ENCODE measurements at places on chromosomes 4 and X. TPM values are rescaled to one million over a fixed set of nuclear protein-coding genes. Genes with fewer than 3 reads are reported as not detected.

DNA sequence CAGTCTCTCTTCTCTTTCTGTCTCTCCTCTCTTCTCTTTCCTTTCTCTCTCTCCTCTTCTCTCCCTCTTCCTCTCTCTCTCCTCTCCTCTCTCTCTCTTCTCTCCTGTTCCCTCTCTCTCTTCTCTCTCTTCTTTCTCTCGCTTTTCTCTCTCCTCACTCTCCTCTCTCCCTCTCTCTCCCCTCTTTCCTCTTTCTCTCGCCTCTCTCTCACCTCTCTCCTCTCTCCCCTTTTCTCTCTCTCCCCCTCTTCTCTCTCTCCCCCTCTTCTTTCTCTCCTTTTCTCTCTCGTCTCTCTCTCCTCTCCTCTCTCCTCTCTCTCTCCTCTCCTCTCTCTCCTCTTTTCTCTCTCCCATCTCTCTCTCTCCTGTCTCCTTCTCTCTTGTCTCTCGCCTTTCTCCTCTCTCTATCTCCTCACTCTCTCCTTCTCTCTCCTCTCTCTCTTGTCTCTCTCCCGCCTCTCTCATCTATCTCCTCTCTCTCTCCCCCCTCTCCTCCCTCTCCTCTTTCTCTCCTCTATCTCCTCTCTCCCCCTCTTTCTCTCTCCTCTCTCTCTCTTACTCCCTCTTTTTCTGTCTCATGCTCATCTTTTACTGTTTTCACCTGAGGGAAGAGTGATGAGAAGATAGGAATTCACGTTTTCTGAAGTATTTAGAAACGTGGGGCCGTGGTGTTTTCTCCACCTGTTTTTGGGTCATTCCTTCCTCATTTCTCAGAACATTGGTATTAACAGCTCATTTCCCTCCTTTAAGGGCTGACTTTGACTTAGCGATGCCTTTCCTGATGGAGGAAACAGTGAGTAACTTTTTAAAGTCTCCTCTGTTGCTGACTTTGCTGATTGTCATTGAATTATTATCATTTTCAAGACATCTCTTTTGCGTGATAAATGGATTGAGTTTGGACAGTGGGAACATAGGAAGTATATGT lies 80.6 kb upstream of the CD99 start:
- peaks cover 22% of the 10 kb centered on the region for H3K4me1 ChIP-seq
- no peak for DNase-seq
- peaks cover 10% of the 10 kb centered on the region for H3K27me3 ChIP-seq
- H3K27ac ChIP-seq: no peak overlapping the region
- peak overlapping the region; percentile 92 for H3K4me3 ChIP-seq

GRCh38 chr4:70183168-70183939 lies 12.2 kb upstream of the ODAM start:
- peak; percentile 42 for DNase-seq
- no peaks in the 10 kb centered on the region for H3K4me1 ChIP-seq
- no peak overlapping the region for H3K27ac ChIP-seq
- no peaks in the 10 kb centered on the region for H3K36me3 ChIP-seq
- no peak overlapping the region for H3K4me3 ChIP-seq

DNA sequence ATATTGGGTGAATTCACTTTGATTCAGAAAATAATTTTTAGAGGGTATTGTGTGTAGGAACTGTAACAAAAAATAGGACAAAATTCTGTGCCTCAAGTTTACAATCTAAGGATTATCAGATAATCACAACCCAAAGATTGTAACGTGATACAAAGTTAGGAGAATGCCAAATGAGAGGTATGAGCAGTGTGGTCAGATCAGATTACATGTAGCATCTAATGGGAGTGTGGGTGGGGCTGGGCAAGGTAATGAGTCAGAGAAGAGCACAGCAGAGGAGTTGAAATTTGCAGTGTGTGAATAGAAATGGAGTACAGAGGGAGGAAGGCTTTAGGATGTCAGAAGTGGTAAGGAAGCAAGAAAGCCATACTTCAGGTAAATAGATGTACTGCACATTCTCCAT lies 103.4 kb upstream of the TEX13A start:
- H3K27me3 ChIP-seq: no peaks in the 10 kb centered on the region
- no peak for DNase-seq
- H3K4me1 ChIP-seq: no peaks in the 10 kb centered on the region
- peaks cover 9% of the 10 kb centered on the region for H3K36me3 ChIP-seq
- no peak overlapping the region for H3K4me3 ChIP-seq

Gene CYSLTR1
- 0.13 TPM for total RNA-seq

GRCh38 chr4:127783026-127783769 lies 1.1 kb downstream of the HSPA4L start:
- H3K4me1 ChIP-seq: peaks cover 6% of the 10 kb centered on the region
- H3K36me3 ChIP-seq: no peaks in the 10 kb centered on the region
- peaks cover 3% of the 10 kb centered on the region for H3K27me3 ChIP-seq
- no peak overlapping the region for H3K27ac ChIP-seq
- DNase-seq: peak; percentile 29

GRCh38 chr4:81405900-81406401 lies 65.8 kb downstream of the RASGEF1B start:
- no peaks in the 10 kb centered on the region for H3K36me3 ChIP-seq
- H3K4me3 ChIP-seq: no peak overlapping the region
- no peak overlapping the region for H3K27ac ChIP-seq
- peaks cover 21% of the 10 kb centered on the region for H3K4me1 ChIP-seq

Gene DGKK
- 0.49 TPM for total RNA-seq

DNA sequence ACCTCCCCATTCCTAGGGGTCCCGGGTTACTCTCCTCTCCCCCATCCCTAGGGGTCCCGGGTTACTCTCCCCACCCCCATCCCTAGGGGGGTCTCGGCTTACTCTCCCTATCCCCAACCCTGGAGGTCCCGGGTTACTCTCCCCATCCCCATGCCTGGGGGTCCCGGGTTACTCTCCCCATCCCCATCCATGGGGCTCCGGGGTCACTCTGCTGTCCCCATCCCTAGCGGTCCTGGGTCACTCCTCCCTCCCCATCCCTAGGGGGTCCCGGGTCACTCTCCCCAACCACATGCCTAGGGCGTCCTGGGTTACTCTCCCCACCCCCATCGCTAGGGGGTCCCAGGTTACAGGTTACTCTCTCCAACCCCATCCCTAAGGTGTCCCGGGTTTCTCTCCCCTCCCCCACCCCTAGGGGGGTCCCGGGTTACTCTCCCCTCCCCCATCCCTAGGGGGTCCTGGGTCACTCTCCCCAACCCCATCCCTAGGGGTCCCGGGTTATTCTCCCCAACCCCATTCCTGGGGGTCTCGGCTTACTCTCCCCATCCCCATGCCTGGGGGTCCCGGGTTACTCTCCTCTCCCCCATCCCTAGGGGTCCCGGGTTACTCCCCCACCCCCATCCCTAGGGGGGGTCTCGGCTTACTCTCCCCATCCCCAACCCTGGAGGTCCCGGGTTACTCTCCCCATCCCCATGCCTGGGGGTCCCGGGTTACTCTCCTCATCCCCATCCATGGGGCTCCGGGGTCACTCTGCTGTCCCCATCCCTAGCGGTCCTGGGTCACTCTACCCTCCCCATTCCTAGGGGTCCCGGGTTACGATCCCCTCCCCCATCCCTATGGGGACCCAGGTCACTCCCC lies 821 bp downstream of the ASMTL start:
- H3K27ac ChIP-seq: no peak overlapping the region
- H3K36me3 ChIP-seq: peaks cover 33% of the 10 kb centered on the region
- H3K4me3 ChIP-seq: peak overlapping the region; percentile 85
- peaks cover 18% of the 10 kb centered on the region for H3K27me3 ChIP-seq
- DNase-seq: peak; percentile 30

DNA sequence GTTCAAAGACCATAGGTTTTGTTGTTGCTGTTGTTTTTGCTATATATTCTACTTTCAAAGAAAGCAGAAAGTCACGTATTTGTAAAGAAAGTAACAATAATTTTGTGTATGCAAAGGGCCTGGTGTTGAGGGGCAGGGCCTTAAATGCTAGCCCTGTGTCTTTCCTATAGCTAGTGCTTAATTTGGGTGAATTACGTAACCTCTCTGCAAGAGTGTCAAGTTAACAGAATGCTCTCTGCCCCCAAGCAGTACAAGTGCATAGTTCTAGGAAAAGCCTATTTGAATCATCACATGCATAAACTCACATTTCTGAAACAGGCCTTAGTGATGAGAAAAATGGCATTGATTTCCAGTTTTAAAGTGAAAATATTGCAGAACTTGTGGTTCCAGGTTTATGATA lies 663.6 kb downstream of the STIM2 start:
- no peaks in the 10 kb centered on the region for H3K4me1 ChIP-seq
- no peak for DNase-seq
- no peaks in the 10 kb centered on the region for H3K36me3 ChIP-seq
- no peak overlapping the region for H3K27ac ChIP-seq
- no peak overlapping the region for H3K4me3 ChIP-seq

Gene CT45A3
- not detected for total RNA-seq

DNA sequence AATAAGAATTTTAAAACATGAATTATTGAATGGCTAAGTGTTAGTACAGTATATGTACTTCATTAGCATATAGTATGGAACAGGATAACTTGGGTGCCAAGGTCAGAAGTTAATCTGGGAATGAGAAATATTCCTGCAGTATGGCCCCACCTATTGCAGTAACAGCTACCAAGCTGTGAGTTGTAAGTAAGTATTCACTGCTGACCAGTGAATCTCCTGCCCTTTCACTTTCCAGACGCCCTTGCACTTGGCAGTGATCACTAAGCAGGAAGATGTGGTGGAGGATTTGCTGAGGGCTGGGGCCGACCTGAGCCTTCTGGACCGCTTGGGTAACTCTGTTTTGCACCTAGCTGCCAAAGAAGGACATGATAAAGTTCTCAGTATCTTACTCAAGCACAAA lies 105.1 kb downstream of the NFKB1 start:
- H3K27me3 ChIP-seq: no peaks in the 10 kb centered on the region
- peaks cover 2% of the 10 kb centered on the region for H3K4me1 ChIP-seq
- peaks cover 45% of the 10 kb centered on the region for H3K36me3 ChIP-seq
- DNase-seq: no peak
- H3K4me3 ChIP-seq: no peak overlapping the region

DNA sequence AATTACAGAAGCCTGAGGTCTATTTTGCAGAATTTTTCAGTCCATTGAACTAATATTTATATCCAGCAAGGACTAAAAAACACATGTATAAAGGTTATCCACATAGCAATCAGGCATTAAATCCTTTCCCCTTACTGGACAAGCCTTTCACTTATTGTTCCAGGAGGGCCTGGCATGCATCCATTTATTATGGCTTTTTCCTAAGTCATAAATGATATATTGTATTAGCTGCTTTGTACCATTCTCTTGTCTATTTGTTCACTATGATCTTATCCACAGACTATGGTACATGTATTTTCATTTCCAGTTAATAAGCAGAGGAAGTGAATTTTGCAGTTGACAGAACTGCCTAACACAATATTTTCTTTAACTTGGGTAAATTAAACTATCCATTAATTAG lies 105.4 kb upstream of the ANK2 start:
- DNase-seq: no peak
- H3K27ac ChIP-seq: no peak overlapping the region
- H3K4me1 ChIP-seq: no peaks in the 10 kb centered on the region
- H3K27me3 ChIP-seq: no peaks in the 10 kb centered on the region

Gene TNMD
- not detected for total RNA-seq

- H3K27ac ChIP-seq: no peak overlapping the region
- H3K4me1 ChIP-seq: peaks cover 23% of the 10 kb centered on the region
- no peaks in the 10 kb centered on the region for H3K36me3 ChIP-seq
- H3K4me3 ChIP-seq: no peak overlapping the region
These were observed 25.8 kb downstream of the USP9X start for GRCh38 chrX:41110801-41111625.

- peaks cover 6% of the 10 kb centered on the region for H3K27me3 ChIP-seq
- DNase-seq: no peak
- no peak overlapping the region for H3K27ac ChIP-seq
- H3K4me1 ChIP-seq: peaks cover 14% of the 10 kb centered on the region
These were observed 10.0 kb upstream of the ELF4 start for GRCh38 chrX:130120321-130120731.

GRCh38 chrX:69082753-69083150 lies 82.5 kb downstream of the PJA1 start:
- H3K4me3 ChIP-seq: no peak overlapping the region
- DNase-seq: no peak
- no peaks in the 10 kb centered on the region for H3K27me3 ChIP-seq
- H3K36me3 ChIP-seq: no peaks in the 10 kb centered on the region
- no peaks in the 10 kb centered on the region for H3K4me1 ChIP-seq
- H3K27ac ChIP-seq: no peak overlapping the region

DNA sequence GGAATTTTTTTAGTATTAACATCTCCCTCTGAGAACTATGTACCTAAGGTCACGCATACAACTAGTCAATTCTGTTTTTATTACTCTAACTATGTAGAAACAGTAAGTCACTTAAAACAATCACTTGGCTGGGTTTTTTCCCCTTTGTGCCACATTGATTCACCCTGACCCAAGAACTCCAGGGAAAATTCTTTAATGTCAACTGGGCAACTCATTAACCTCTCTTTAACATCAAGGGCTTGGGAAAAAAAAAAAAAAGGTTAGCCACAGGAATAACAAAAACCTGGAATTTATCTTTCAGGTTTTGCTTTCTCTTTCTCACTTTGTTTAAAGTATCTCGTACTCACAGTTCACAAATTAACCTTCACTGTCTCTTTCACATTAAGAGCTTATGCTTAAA lies 8.1 kb downstream of the RPL9 start:
- peaks cover 9% of the 10 kb centered on the region for H3K4me1 ChIP-seq
- H3K36me3 ChIP-seq: peaks cover 32% of the 10 kb centered on the region
- no peaks in the 10 kb centered on the region for H3K27me3 ChIP-seq
- H3K4me3 ChIP-seq: no peak overlapping the region
- H3K27ac ChIP-seq: no peak overlapping the region

GRCh38 chr4:145808021-145808650 lies 128.2 kb downstream of the C4orf51 start:
- peaks cover 4% of the 10 kb centered on the region for H3K27me3 ChIP-seq
- no peak overlapping the region for H3K4me3 ChIP-seq
- peak; percentile 7 for DNase-seq
- peaks cover 40% of the 10 kb centered on the region for H3K36me3 ChIP-seq
- peaks cover 25% of the 10 kb centered on the region for H3K4me1 ChIP-seq
